ENCODE measurements at places on chromosomes 1 and 21.

- no peak for DNase-seq
Observed at GRCh38 chr21:40671716-40672115, 175.2 kb downstream of the DSCAM start.

DNA sequence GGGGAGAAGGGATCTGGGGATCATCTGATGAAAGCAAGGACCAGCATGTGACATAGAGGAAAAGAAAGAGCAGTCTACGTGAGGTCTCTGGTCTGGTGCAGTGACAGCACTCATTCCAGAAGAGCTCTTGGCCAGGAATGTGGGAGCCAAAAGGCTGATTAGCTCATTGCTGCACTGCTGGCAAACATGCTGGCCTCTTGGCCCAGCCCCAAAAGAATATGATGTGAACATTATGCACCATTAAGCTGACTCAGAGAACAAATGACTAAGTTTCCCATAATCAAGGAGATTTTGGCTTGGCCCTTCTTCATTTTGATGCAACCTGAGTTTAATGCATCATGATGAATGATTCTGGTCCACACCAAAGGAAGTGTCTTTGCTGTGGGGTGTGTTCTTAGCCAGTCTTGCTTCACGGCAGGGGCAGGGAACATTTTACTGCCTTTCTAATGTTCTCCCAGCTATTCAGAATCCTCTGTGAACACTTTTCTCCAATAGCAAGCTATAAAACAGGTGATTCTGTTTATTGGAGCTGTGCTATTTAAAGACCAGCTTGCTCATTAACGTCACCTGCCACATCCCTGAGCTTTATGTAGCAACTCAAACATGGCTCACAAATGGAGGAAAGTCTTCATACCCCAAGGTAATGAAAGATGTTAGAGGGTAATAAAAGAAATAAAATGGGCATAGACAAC is 55.1 kb downstream of the PCBP3 start:
- DNase-seq: no peak

DNA sequence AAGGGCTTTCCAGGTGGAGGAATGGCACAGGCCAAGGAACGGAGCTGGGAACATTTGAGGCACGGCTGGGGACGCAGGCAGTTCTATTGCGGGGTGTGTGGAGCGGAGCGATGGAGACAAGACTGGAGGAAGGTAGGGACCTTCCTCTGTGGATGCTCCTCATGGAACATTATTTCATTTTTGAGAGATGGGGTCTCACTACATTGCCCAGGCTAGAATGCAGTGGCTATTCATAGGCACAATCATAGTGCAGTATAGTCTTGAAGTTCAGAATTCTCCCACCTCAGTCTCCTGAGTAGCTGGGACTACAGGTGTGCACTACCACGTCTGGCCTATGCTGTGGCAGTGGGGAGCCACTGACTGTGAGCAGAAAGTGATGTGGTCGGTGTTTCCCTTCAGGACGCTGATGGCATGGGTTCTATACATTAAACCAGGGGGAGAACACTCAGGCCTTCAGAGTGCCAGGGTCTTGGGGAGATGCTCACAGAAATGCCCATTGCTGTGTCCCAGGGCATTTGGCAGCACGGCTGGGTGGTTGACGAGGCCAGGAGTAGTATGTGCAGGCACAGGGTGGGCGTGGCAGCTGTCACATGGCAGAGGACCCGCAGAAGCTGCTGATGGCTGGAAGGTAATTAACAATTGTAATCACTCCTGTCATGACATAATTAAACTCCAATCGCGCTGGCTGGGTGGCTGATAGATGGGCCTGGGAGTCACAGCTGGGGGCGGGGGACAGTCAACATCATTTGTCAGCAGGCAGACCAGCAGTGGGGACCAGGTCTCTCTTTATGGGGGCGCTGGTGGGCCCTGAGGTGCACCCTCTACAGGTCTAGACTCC is 40.8 kb upstream of the ACOT11 start:
- DNase-seq: no peak

DNA sequence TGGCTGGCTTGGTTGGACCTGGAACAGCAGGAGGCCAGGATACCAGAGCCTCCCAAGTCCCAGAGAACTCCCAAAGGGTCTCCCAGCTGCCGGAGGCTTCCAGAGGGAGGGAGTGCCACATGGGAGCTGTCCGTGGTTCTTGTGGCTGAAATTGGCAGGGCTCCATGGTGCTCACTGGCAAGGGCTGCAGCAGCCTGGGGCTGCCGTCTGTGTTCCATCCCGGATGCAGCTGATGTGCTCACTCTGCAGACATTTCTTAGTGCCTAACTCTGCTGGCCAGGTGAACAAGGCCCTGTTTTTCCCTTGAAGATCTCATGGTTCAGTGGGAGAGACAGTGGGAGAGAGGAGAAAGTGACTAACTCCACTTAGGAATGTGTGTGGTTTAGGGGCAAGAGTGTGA is 261.1 kb downstream of the CAMTA1 start:
- DNase-seq: no peak

DNA sequence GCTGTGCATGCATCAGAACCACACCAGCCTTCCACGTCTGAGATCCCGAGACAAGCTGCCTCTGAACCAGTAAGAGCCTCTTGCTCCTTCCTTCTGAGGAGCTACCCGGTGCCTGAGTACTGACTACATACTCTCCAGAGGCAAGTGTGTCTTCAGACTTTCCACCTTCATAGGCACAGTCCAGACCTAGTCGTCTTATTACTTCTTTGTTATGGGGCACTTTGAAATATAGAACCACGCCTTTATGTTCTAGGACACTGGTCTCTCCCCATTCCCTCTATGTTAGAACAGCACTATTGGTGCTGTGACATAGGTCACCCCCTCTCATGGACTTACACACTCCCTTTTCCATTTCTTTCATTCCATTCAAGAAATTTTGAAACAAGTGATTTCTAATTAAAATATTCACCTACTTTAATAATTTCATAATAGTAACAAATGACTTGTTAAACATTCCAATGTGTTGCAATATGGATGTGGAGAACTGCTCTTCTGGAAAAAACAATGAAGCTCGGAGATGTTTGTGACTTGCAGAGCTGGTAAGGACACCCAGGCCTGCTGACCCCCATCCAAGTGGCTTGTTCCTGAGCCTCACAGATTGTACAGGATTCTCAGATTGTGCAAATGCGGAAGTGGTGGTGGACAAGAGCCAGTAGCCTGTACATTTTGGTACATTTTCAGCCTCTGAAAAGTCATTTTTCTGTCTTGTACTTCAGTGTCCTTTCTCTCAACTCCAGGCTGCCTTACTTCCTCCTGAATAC is 76.1 kb upstream of the SIPA1L2 start:
- DNase-seq: no peak

DNA sequence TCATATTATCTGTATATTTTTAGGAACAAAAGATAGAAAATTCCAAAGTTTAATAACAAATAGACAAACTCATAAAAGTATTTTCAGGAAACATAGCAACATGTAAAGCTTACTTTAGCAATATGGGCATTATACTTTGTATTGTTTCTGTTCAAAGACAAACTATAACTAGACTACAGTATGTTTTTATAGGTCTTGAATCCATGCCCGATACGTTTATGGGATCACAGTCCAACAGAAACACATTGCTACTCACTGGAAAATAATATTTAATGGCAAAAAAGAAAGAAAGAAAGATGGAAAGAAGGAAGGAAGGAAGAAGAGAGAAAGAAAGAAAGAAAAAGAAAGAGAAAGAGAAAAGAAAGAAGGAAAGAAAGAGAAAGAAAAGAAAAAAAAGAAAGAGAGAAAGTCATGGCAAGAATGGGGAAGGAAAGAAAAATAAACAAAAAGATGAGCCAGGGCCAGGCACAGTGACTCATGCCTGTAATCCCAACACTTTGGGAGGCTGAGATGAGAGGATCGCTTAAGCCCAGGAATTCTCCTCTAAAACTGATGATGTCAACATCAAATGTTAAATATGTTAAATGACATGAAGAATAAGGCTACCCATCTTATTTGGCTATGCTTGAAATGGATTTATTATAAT is 32.7 kb downstream of the TM2D1 start:
- no peak for DNase-seq

- peak; percentile 10 for DNase-seq
Observed at GRCh38 chr1:91502672-91503184, 2.1 kb downstream of the CDC7 start.

- no peak for DNase-seq
Observed at GRCh38 chr1:94001397-94002045, 92.3 kb upstream of the GCLM start.

GRCh38 chr1:216705676-216706075 is 17.6 kb downstream of the ESRRG start:
- DNase-seq: no peak

GRCh38 chr1:193846876-193847604 is 660.6 kb upstream of the B3GALT2 start:
- no peak for DNase-seq

- DNase-seq: no peak
Observed at GRCh38 chr1:231312432-231312788, 25.2 kb downstream of the EXOC8 start.
